ENCODE measurements at places on chromosomes 6 and 20.

DNA sequence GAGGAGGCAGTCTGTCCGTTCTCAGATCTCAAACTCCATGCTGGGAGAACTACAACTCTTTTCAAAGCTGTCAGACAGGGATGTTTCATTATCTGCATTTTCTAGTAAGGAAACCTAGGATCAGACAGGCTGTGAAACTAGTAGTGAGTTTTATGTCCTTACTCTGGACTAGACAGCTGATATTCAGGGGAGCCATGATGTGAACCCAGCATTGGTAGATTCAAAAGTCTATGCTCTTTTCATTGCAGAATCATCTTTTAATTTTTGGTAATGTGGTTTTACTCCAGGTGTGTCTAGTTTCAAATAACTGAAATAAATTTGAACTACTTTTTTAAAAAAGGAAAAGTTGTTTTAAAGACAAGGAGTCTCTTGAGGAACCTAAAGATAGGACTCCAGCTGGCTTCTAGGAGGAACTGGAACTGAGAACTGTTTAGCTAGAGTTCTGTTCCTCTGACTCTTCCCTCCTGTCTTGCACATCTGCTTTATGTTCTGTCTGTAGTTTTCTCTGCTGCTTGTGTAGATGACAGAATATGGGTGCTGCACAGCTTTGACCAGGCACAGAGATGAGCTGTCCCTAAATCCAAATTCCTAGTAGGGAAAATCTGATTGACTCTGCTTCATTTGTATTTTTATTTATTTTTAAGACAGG is 27.8 kb upstream of the RNF144B start:
- no peak for DNase-seq

DNA sequence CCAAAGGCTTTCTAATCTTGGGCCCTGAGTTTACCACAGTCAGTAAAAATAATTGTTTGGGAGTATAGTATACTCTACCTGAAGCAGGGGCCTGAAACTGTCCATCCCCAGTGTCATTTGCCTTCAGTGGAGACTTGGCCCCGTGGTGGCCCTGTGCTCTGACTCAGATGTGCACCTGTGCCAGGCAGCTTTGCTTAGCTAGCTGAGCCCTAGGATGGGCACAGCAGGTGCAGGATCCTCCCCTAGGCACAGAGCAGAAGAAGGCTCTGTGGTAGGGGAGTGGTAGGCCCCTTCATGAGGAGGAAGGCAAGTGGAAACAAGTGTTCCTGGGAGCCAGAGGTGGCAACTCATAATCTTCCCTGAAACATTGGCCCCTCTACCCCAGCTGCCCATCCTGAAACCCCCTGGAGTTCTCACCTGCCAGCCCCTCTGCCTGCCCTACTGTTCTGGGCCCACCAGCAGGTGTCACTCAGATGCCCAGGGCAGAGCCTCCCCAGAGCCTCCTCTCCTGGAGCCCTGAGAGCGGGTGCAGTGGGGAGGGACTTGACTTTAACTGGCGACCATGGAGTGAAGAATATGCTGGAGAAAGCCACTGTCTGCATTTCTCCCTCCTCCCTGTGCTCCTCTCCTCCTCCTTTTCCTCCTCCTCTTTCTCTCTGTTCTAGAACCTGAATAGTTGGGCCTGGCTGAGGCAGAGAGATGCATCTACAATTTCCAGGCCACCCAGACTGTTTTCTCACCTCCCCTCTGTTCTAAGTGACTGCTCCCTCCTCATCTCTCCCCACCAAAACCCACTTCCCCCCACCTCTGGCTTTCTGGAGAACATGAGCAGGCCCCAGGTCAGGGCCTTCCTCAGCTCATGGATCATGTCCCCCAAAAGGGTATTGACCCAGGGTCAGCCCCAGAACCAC is 2.9 kb downstream of the CPNE5 start:
- DNase-seq: no peak

DNA sequence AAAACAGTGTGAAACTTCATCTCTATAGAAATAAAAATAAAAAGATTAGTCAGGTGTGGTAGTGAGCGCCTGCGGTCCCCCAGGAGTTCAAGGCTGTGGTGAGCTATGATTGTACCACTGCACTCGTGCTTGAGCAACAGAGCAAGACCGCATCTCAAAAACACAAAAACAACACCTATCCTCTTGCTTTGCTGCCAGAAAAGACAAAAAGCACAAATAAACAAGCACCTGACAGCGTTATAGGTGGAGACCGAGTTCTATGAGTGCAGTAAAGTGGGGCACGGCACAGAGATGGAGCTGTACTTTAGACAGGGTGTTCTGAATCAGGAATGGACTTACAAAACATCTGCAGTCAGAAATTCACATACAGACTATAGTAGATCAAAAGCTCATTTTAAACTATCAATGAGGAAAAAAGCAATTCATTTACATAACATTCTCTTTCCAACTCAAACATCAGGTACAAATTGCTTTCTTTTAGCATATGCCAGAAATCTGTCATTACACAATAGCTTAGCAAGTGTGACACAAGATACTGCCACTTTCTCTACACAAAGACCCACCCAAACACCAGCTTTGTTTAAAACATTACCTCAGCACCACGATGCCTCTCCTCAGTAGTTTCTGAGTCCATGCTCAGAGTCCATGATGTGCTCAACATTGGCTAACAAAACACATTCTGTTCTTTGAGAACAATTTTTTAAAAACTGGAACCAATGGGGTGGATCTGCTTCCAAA is 10.1 kb downstream of the EZR start:
- DNase-seq: no peak

GRCh38 chr20:48066246-48066645 is 281.0 kb upstream of the SULF2 start:
- peak; percentile 32 for DNase-seq

GRCh38 chr6:7974938-7975763 is 64.6 kb upstream of the TXNDC5 start:
- peak; percentile 89 for DNase-seq

DNA sequence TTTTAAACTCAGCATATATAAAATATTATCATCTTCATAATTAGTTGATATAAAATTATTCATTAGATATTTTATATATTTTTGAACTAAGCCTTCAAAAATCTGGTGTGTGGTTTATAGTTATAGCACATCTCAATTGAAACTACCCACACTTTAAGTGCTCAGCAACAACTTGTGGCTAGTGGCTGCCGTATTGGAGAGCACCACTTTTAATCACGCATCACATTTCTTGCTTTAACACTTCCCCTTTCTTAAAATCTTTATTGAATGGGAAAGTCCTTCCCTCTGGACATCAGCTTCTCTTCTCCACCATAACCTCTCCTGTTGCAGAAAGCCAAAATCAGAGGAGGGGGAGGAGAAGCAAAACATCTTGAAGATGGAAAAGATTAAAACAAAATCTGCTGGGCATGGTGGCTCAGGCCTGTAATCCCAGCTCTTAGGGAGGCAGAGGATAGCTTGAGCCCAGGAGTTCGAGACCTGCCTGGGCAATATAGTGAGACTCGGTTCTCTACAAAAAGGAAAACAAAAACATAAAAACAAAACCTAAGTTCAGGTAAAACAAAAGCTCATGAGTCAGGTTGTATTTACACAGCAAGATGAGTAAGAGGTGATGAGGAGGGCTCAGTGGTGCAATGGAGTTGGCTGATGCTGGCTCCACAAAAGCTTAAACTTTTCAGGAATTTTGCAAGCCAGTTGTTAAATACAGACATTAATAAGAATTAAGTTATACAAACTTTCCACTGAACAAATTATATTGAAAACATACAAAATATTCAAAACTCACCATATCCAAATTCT is 237.0 kb upstream of the SUPT3H start:
- DNase-seq: no peak

DNA sequence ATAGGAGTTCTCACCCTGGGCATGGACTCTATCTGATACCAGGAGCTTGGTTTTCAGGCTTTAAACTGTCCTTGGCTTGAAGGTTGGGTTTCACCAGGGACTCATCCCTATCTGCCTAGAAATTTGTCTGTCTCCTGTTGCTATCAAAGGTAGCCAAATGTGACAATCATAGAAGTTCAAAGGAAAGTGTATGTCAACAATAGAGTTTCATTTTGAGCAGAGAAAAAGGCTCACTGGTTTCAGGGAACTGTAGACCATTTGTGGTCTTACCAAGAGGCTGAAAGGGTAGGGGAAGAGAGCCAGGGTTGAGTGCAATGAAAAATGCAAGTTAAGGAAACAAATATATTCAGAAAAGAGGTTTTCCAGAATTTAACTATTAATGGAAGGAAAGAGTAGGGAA is 966.8 kb upstream of the CITED2 start:
- no peak for DNase-seq

DNA sequence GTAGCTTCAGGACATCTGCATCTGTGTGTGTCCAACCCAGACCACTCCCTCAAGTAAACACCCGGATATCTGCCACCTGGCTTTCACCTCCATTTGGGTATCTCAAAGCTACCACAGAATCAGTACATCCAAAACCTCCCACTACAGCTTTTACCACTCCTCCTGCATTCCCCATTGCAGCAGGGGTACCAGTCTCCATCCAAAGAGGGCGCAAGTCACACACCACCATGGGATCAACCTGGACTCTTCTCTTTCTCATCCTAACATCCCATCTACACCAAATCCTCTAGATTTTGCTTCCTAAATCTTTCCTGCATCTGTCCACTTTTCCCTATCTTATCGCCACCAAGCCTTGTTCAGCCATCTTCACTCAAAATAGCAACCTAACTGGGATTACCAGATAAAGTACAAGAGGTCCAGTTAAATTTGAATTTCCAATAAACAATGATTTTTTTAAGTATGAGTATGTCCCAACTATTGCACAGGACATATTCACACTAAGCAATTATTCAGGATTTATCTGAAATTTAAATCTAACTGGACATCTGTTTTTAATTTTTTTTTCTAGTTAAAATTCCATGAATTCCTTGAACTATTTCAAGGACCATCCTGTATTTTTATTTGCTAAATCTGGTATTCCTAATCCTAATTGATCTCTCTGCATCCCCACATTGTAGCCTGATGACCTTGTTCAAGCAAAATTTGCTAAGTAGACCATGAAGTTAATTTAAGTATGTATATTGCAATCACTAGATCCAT is 164.3 kb upstream of the MLN start:
- no peak for DNase-seq

- no peak for DNase-seq
Measured at GRCh38 chr6:136701045-136701444, 91.2 kb downstream of the MAP3K5 start.

DNA sequence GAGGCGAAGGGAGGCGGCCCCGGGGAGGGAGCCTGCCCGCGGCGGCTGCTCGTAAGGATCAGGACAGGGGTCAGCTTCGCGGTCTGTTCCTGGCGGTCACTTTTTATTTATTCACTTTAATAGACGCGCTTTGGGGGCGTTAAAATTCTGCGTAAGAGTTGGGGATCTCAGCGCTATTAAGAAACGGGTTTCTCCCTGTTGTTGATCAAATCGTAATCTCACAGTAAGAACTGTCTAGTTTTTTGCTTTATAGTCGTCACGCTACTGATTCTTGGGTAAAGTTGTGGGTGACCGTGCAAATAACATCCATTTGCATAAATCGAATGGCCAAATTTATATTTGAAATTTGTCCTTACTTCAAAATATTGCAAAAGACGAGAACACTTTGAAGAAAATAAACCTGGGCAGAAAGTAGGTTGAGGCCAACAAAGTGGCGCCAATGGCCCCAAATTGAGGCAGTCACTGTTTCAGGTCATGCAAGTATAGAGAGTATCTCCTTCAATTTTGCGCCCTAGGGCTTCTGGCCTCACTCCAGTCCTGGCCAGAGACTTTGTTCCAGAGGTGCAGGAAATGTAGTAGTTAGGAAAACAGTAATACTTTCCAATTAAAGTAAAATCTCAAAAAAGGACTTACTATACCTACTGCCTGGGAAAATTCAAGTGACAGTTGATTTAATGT is 963 bp upstream of the RMND1 start:
- DNase-seq: peak; percentile 48

DNA sequence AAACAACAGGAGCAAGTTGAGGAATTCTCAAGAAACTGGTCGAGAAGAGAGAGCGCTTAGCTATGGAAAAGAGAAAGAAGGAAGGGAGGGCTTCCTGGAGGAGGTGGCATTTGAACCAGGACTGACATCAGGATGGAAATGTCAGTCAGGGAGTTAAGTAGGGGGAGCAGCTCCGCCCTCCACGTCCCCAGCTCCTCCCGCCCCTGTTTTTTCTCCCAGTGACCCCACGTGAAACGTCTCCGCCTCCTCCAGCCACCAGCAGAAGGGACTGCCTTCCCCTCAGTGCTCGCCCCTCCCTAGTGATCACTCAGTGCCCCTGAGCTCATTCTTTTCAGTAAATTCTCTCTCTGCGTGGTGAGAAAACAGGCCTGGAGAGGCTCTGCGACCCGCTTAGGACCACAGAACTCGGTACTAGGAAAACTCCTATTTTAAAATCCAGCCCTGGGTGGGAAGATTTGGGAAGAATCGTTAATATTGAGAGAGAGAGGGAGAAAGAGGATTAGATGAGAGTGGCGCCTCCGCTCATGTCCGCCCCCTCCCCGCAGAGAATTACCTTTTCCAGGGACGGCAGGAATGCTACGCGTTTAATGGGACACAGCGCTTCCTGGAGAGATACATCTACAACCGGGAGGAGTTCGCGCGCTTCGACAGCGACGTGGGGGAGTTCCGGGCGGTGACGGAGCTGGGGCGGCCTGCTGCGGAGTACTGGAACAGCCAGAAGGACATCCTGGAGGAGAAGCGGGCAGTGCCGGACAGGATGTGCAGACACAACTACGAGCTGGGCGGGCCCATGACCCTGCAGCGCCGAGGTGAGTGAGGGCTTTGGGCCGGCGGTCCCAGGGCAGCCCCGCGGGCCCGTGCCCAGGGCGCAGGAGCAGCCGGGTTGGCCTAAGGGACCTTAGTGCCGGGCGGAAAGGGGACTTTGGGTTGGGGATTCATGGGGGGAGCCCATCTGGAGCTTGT is 4.6 kb downstream of the HLA-DPB1 start:
- DNase-seq: peak; percentile 12

- no peak for DNase-seq
Measured at GRCh38 chr6:110687326-110687725, 127.9 kb downstream of the CDK19 start.

DNA sequence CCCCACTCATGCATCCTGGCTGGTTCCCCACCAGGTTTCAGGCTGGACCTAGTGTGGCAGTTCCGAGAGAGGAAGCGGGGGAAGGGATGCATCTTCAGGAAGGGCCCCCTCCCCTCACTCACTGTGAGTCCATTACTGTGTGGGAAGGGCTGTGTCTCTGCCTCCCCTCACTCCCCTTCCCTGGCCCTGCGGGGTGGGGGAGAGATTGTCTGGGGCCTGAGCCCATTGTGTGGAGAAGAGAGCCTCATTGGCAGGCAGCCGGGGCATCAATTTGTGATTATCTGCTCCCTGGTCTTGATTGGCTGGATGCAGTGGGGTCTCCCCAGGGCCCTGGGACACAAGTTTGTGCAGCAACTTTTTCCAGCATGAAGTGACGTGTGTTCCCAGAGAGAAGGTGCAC is 4.1 kb upstream of the MYT1 start:
- no peak for DNase-seq
